Pancreas (tissue), 10 donors: ENCODE measurements at places on chromosomes 7 and 10. TPM values are rescaled to one million over a fixed set of nuclear protein-coding genes. Genes with fewer than 3 reads are reported as not detected.

- H3K4me1 ChIP-seq, result no peaks in the 10 kb centered on the region
- DNase-seq, result no peak
- no peak overlapping the region for H3K4me3 ChIP-seq
- no peaks in the 10 kb centered on the region for H3K27me3 ChIP-seq
- H3K36me3 ChIP-seq, result no peaks in the 10 kb centered on the region
- no peak overlapping the region for H3K27ac ChIP-seq
Observed at GRCh38 chr10:78565841-78566240, 502.9 kb upstream of the ZMIZ1 start.

GRCh38 chr7:127504715-127505114 is 80.7 kb downstream of the GCC1 start:
- no peak overlapping the region for H3K4me3 ChIP-seq
- DNase-seq, result no peak
- H3K4me1 ChIP-seq, result no peaks in the 10 kb centered on the region
- H3K36me3 ChIP-seq, result no peaks in the 10 kb centered on the region
- no peak overlapping the region for H3K27ac ChIP-seq

DNA sequence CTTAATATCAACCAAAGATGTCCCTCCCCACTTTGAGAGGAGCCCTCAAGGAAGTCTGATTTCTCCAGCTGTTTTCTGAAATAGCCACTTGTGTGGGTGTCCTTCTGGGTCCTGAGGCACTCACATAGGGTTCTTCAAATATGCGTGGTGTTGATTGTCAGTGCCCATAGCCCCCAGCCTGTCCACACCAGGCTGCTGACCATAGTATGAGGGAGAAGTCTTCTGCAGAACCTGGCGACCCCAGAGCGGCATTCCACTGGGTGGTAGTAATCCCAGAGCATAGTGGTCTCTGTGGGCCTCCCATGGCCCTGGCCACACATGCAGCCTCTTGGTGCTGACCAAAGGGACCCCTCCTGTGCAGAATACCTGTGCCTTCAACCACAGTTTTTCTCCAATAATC is 82.7 kb upstream of the MACROH2A2 start:
- no peak overlapping the region for H3K4me3 ChIP-seq
- no peak overlapping the region for H3K27ac ChIP-seq
- no peaks in the 10 kb centered on the region for H3K27me3 ChIP-seq
- no peaks in the 10 kb centered on the region for H3K36me3 ChIP-seq
- DNase-seq, result no peak

GRCh38 chr10:126015413-126015812 is 119.0 kb downstream of the FANK1 start:
- H3K36me3 ChIP-seq, result no peaks in the 10 kb centered on the region
- H3K27me3 ChIP-seq, result no peaks in the 10 kb centered on the region
- DNase-seq, result no peak
- no peaks in the 10 kb centered on the region for H3K4me1 ChIP-seq

DNA sequence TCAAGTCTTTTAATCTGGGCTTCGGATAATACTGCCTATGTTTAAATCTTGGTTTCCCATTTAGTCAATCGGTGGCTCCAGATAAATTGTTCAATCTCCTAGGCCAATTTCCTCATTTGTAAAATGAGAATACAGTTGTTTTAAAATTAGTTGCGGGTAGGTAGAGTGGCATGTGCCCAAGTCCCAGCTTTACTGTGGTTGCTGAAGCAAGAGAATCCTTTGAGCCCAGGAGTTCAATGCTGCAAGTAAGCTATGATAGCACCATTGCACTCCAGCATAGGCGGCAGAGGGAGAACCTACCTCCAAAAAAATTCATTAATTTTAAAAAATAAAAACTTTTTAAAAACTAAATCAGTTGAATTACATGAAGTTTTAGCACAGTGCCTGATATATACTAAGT is 7.3 kb downstream of the RNF216 start:
- no peaks in the 10 kb centered on the region for H3K36me3 ChIP-seq
- H3K4me3 ChIP-seq, result no peak overlapping the region
- no peaks in the 10 kb centered on the region for H3K4me1 ChIP-seq

DNA sequence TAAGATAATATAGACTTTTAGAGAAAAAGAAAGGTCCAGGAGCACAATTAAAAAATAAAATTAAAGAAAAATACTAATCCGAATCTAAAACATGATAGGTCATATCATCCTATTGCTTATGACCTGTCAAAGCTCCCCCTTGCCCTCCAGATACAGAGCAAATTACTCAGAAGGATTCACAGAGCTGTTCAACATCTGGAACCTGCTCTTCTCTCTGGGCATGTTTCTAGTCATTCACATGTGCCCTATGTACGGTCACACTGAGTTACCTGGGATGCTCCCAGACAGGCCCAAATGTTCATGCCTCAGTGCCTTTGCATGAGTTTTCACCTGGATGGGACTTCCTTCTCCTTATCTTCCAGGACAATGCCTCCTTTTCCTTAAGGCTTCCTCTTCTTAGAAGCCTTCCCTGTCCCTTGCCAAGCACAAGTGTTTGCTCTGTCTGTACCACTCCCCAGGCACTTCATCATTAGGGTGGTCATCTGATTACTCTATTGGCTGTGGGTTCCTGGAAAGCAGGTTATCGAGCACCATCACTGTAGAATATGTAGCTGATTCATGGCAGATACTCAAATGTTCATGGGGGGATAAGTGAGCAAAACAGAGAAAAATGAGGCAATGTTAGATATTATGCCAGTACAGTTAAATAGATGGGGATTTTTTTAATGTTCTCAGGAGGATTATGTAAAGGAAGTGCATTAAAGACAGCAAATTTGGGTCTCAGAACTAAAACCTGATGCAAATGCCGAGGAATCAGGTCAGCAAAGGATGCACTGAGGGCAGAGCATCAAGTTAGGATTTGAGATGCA is 12.0 kb upstream of the AOAH start:
- no peaks in the 10 kb centered on the region for H3K4me1 ChIP-seq
- H3K36me3 ChIP-seq, result no peaks in the 10 kb centered on the region
- DNase-seq, result no peak
- no peaks in the 10 kb centered on the region for H3K27me3 ChIP-seq
- no peak overlapping the region for H3K4me3 ChIP-seq

Gene NUTM2E
- not detected for total RNA-seq

GRCh38 chr7:79361214-79361613 is 92.3 kb downstream of the MAGI2 start:
- DNase-seq, result no peak
- no peaks in the 10 kb centered on the region for H3K4me1 ChIP-seq
- no peak overlapping the region for H3K27ac ChIP-seq
- H3K27me3 ChIP-seq, result no peaks in the 10 kb centered on the region

- H3K36me3 ChIP-seq, result no peaks in the 10 kb centered on the region
- peaks cover 12% of the 10 kb centered on the region for H3K4me1 ChIP-seq
- H3K27me3 ChIP-seq, result no peaks in the 10 kb centered on the region
- H3K4me3 ChIP-seq, result no peak overlapping the region
Observed at GRCh38 chr7:105307163-105307672, 81.5 kb downstream of the SRPK2 start.

- H3K27me3 ChIP-seq, result no peaks in the 10 kb centered on the region
- no peaks in the 10 kb centered on the region for H3K4me1 ChIP-seq
- no peaks in the 10 kb centered on the region for H3K36me3 ChIP-seq
- no peak within 1 kb of the TSS for H3K4me3 ChIP-seq
Observed at GRCh38 chr7:18495412-18496340, at the start of gene HDAC9. Gene HDAC9, plus strand, starts transcription at chr7:18495749. Its CDS starts 554 bp downstream, at chr7:18496303.

DNA sequence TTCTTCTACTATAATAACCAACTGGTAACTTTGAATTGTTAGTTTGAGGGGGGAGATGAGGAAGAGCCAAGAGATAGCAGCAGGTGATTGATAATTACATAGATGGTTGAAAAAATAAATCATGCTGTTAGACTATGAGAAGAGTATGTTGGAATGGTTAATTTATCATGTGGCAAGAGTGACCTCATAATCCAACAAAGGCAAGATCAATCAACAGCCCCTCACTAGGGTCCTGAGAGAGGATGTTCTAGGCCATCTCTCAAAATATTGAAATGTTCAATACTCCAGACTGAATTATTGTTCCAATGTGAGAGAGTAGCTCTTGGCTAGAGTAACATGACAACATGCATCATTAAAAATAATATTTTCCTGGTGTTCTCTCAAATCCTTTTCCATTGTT is 67.9 kb downstream of the ADD3 start:
- no peaks in the 10 kb centered on the region for H3K27me3 ChIP-seq
- no peaks in the 10 kb centered on the region for H3K36me3 ChIP-seq
- no peak overlapping the region for H3K4me3 ChIP-seq
- DNase-seq, result no peak
- H3K27ac ChIP-seq, result no peak overlapping the region
- peaks cover 26% of the 10 kb centered on the region for H3K4me1 ChIP-seq

Gene SPDYE2
- 0.14 TPM for total RNA-seq
